ENCODE measurements at places on chromosomes 7 and 10.

- no peak for DNase-seq
Observed at GRCh38 chr7:102967798-102968197, 55.0 kb downstream of the LRRC17 start.

- no peak for DNase-seq
Observed at GRCh38 chr7:157396316-157397035, 59.7 kb downstream of the DNAJB6 start.

- DNase-seq: no peak
Observed at GRCh38 chr10:125692601-125693523, 9.9 kb upstream of the TEX36 start.

DNA sequence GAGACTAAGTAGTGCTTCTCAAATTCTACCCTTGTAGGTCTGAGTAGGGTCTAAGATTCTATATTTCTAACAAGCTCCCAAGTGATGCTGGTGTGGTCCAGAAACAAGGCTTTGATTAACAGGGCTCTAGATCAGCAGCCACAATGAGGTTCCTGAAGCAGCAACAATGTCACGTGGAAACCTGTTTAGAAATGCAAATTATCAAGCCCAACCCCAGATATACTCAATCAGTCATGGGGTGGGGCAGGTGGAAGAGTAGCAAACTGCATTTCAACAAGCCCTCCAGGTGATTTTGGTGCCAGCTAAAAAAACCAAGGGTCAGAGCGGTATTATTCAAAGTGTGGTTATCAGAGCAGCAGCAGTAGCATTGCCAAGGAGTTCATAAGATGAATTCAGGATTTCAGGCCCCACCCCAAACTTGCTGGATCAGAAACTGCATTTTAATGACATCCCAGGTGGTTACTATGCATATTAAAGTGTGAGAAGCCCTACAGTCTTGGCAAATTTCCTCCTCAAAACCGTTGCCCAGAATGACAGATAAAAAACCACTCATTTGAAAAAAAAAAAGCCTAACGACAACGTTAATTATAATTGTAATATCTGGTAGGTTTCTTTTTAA, 199.2 kb downstream of the AHR start:
- no peak for DNase-seq

- DNase-seq: no peak
Observed at GRCh38 chr7:90824386-90825307, 228.5 kb downstream of the CDK14 start.

DNA sequence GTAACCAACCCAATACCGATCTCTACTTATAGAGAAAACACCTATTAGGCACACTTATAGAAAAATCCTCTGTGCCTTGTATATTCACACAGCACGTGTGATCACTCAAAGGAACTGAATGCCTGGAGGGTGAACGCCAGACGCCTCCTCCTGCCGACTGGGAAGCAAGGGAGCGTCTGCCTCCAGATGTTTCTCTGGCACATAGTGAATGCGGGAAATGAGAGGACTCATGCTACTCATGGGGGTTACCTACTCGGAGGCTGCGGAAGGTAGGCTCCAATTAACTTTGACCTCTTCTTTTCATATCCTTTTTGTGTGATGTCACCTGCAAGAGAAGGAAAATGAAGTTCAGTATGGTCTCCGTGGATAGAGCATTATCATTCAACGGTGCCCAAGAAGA, 203.3 kb downstream of the DIP2C start:
- no peak for DNase-seq

GRCh38 chr10:5147255-5147980, 37.5 kb downstream of the AKR1C8 start:
- no peak for DNase-seq
